ENCODE measurements at places on chromosomes 3 and 15. TPM values are rescaled to one million over a fixed set of nuclear protein-coding genes. Genes with fewer than 3 reads are reported as not detected.

DNA sequence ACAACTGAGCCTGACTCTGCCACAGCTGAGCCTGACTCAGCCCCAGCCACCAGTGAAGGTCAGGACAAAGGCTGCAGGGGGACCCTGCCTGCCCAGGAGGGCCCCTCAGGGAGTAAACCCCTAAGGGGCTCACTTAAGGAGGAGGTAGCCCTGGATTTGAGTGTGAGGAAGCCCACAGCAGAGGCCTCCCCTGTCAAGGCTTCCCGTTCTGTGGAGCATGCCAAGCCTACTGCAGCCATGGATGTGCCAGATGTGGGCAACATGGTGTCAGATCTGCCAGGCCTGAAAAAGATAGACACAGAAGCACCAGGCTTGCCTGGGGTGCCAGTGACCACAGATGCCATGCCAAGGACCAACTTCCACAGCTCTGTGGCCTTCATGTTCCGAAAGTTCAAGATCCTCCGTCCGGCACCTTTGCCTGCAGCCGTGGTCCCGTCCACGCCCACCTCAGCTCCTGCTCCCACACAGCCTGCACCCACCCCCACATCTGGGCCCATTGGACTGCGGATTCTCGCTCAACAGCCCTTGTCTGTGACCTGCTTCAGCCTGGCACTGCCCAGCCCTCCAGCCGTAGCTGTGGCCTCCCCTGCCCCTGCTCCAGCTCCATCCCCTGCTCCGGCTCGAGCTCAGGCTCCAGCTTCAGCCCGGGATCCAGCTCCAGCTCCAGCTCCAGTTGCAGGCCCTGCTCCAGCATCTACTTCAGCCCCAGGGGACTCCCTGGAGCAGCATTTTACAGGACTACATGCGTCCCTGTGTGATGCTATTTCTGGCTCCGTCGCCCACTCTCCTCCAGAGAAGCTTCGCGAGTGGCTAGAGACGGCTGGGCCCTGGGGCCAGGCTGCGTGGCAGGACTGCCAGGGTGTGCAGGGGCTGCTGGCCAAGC lies 6.2 kb downstream of the C15orf39 start:
- H3K36me3 ChIP-seq: peaks cover 81% of the 10 kb centered on the region
- H3K27me3 ChIP-seq: no peaks in the 10 kb centered on the region

- H3K4me1 ChIP-seq: peaks cover 11% of the 10 kb centered on the region
- DNase-seq: no peak
- H3K4me3 ChIP-seq: no peak overlapping the region
- H3K27me3 ChIP-seq: no peaks in the 10 kb centered on the region
Measured at GRCh38 chr3:195873281-195873887, 35.0 kb downstream of the TNK2 start.

DNA sequence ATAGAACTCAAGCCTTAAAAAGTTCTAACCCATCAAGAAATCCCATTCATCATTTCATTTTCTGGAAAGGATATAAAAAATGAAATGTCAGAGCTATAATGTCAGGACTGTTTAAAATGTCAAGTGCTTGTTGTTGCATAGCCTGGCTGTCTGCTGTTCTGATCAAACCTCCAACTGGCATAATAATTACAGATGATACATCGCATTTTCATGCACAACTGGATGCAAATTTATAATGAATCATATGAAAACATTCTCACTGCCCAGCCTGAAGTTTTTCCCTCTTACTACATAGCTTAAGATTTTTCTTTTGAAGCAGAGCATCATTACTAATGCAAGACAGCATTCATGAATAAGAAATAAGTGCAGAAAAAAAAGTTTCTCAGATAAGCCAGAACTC lies 46.5 kb downstream of the GUCA1C start:
- no peaks in the 10 kb centered on the region for H3K36me3 ChIP-seq
- peaks cover 5% of the 10 kb centered on the region for H3K4me1 ChIP-seq
- no peak for DNase-seq

- H3K36me3 ChIP-seq: no peaks in the 10 kb centered on the region
- DNase-seq: no peak
- no peaks in the 10 kb centered on the region for H3K27me3 ChIP-seq
- peaks cover 26% of the 10 kb centered on the region for H3K4me1 ChIP-seq
- H3K4me3 ChIP-seq: peak overlapping the region; percentile 63
Measured at GRCh38 chr15:78263351-78263781, 996 bp upstream of the DNAJA4 start.

GRCh38 chr3:84601303-84601702 lies 357.5 kb upstream of the CADM2 start:
- H3K36me3 ChIP-seq: no peaks in the 10 kb centered on the region
- no peaks in the 10 kb centered on the region for H3K27me3 ChIP-seq
- H3K27ac ChIP-seq: no peak overlapping the region
- no peak overlapping the region for H3K4me3 ChIP-seq

DNA sequence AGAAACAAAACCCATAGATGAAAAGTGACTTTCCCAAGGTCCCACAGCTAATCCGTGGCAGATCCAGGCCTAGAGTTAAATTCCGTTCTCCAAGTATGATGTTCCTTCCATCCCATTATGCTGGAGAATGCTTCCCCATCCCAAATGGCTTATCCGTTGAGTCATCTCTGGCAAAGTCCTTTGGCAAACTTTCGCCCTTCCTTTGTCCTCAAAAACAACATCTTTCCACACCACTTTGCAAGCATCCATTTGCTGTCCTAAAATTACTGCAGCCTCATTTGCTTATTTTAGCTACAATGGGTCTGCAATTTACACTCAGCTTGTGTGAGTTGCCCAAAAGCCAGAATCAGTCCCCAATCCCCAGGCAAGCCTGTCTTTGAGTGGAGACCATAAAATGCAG lies 304.0 kb upstream of the TLE3 start:
- H3K36me3 ChIP-seq: no peaks in the 10 kb centered on the region
- no peak overlapping the region for H3K4me3 ChIP-seq
- no peak for DNase-seq

DNA sequence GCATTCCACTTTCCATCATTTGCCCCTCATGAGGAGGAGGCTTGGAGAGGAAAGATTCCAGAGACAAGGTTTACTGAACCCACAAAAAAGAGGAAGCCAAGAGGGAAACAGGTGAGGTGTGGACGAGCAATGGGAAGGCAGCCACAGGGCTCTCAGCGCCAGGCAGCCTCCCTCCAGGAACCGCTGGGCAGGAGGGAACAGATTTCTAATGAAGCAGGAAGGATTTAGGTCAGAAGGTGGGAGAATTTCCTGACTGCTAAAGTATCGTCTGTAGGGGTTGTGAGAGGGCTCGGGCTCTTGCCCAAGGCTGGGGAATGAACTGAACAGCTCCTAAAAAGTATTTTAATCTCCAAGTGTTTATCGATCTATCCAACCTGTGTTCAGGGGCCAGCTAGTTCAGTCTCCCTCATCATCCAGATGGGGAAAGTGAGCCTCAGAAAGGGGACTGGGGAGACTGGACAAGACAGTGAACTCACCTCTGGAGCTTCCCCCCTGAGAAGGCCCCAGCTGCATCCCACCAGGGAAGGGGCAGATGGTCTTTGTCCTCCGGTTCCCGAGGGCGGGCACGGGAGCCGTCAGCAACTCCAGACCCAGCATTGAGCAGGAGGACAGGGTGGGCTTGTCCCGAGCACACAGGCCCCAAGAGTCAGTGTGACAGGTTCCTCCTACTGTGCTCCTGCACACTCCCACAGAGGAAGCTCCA lies 10.5 kb downstream of the LOXL1 start:
- no peak overlapping the region for H3K4me3 ChIP-seq
- DNase-seq: no peak
- H3K4me1 ChIP-seq: peaks cover 21% of the 10 kb centered on the region

DNA sequence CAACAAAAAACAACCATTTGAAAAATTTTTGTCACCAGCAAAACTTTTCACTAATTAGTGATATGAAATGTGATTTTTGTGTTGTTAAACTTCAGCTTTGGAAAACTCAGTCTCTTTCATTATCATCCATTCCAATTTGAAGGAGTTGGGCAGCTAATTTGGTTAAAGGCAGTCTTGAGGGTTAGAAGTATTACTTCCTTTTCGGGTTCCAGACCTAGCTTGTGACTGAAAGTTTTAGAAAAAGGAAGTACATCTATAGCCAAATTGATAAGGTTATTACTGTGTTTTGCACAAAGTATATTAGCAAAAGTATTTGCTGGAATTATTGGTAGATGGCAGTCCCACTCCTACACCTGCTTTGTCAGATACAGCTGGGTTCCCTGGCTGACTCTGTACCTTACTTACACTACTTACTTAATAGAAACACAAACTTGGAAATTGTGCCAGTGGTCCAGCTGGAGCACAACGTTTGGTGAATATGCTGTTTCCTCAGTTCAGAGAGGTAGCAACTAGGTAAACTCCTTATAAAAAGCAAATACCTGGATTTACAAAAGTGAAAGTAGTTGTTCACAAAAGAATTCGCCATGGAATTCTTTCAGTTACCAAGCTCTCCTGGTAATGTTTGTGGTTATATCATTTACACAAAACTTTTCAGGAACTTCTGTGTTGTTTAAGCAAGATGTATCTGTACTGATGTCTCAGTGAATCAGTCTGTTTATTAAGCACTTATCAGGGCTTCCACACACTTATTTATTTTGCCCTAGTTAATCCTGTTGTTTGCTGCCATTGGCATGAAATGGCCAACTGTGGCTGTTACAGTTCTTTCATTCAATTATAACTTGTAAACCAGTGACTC lies 31.6 kb downstream of the TIPARP start:
- DNase-seq: no peak
- no peak overlapping the region for H3K4me3 ChIP-seq
- H3K4me1 ChIP-seq: peaks cover 27% of the 10 kb centered on the region
- H3K27me3 ChIP-seq: no peaks in the 10 kb centered on the region
- no peak overlapping the region for H3K27ac ChIP-seq
- peaks cover 72% of the 10 kb centered on the region for H3K36me3 ChIP-seq

GRCh38 chr15:81239190-81239589 lies 42.5 kb downstream of the IL16 start:
- DNase-seq: no peak
- no peaks in the 10 kb centered on the region for H3K36me3 ChIP-seq
- no peak overlapping the region for H3K4me3 ChIP-seq
- peaks cover 8% of the 10 kb centered on the region for H3K27me3 ChIP-seq
- no peak overlapping the region for H3K27ac ChIP-seq
- H3K4me1 ChIP-seq: no peaks in the 10 kb centered on the region

GRCh38 chr3:59460068-59460467 lies 410.2 kb upstream of the CFAP20DC start:
- H3K4me3 ChIP-seq: no peak overlapping the region
- H3K27ac ChIP-seq: no peak overlapping the region
- no peak for DNase-seq
- H3K36me3 ChIP-seq: peaks cover 20% of the 10 kb centered on the region
- H3K27me3 ChIP-seq: no peaks in the 10 kb centered on the region

The LRRC49 gene
- total RNA-seq: not detected

GRCh38 chr15:90159213-90159612 lies 41.9 kb upstream of the SEMA4B start:
- H3K27ac ChIP-seq: no peak overlapping the region
- H3K36me3 ChIP-seq: no peaks in the 10 kb centered on the region
- H3K27me3 ChIP-seq: no peaks in the 10 kb centered on the region
- H3K4me3 ChIP-seq: no peak overlapping the region
- H3K4me1 ChIP-seq: peaks cover 29% of the 10 kb centered on the region

The SCG3 gene
- not detected for total RNA-seq

DNA sequence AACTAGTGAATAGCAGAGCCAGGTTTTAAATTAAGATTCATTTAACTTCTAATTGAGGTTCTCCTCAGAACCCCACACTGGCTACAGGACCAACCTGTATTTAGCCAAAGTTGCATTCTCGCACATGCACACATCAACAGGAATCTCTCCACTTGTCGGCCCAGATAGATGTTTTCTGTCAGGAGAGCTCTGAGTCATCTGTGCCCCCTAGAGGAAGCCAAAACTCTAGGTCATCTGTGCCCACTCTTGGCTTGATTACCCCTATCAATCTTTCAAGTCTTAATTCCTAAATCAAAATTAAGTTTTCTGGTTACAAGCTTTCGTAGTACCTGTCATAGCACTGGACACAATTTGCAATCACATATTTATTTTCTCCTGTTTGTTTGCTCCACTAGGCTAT lies 104.9 kb upstream of the EOMES start:
- no peaks in the 10 kb centered on the region for H3K4me1 ChIP-seq
- H3K4me3 ChIP-seq: no peak overlapping the region
- H3K27me3 ChIP-seq: no peaks in the 10 kb centered on the region

The PRRT3 gene
- total RNA-seq: 5.4 TPM

DNA sequence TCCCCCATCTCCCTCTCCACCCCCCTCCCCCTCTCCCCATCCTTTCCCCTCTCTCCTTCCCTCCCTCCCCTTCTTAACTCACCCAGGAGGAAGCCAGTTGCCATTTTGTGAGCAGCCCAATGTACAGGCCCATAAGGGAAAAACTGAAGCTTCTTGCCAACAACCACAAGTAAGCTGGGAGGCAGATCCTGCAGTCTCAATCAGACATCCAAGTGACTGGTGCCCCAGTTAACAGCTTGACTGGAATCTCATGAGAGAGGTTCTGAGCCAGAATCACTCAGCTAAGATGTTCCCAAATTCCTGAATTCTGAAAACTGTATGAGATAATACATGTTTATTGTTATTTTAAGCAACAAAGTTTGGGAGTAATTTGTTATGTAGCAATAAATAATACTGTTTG lies 90.7 kb downstream of the C3orf70 start:
- H3K27ac ChIP-seq: no peak overlapping the region
- no peaks in the 10 kb centered on the region for H3K36me3 ChIP-seq
- no peak for DNase-seq
- H3K4me1 ChIP-seq: no peaks in the 10 kb centered on the region
- H3K4me3 ChIP-seq: no peak overlapping the region

DNA sequence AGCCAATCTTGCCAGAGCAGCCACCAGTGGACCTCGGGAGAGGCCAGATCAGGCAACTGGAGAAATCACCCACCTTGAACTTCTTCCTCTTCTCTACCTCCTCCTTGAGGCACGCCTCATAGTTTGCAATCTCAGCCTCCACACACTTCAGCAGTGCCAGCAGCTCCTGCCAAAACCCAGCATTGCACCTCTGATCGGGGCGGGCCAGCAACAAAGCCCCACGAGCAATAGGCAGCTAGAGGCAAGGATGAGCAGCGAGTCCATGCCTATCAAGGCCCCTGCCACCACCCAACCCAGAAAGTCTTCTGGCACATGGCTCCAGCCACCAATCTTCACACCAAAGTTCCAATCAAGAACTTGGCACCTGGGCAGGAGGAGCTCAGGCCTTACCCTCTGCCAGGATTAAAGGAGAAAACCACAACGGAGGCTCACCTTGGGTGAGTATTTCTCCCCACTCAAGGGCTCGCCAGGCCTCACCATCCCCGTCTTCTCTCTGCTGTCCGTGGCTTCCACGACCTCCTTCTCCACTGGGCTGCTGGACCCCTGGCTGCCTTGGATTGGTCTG lies 42.1 kb downstream of the SEMA3G start:
- H3K27me3 ChIP-seq: no peaks in the 10 kb centered on the region
- H3K4me1 ChIP-seq: peaks cover 5% of the 10 kb centered on the region
- H3K27ac ChIP-seq: no peak overlapping the region
- H3K4me3 ChIP-seq: no peak overlapping the region
- no peak for DNase-seq
- peaks cover 56% of the 10 kb centered on the region for H3K36me3 ChIP-seq

- no peaks in the 10 kb centered on the region for H3K27me3 ChIP-seq
- H3K36me3 ChIP-seq: no peaks in the 10 kb centered on the region
- H3K27ac ChIP-seq: no peak overlapping the region
- H3K4me3 ChIP-seq: no peak overlapping the region
Measured at GRCh38 chr3:19734453-19734852, 199.6 kb downstream of the EFHB start.

- no peak overlapping the region for H3K27ac ChIP-seq
- DNase-seq: no peak
- H3K27me3 ChIP-seq: peaks cover 30% of the 10 kb centered on the region
- H3K4me3 ChIP-seq: no peak overlapping the region
Measured at GRCh38 chr15:44102675-44103254, 92.3 kb downstream of the FRMD5 start.

The CIB1 gene
- 118 TPM for total RNA-seq

The GNAT1 gene
- not detected for total RNA-seq

The TRPM1 gene
- not detected for total RNA-seq

The ACKR4 gene
- total RNA-seq: not detected

All from activated CD4-positive, alpha-beta memory T cell treated with anti-CD3 and anti-CD28 coated beads, Interleukin-2, amount 10 ng/mL, durations not matched to agents 7 days and 5 days (primary cell).